ENCODE measurements at places on chromosomes 3 and 15.

DNA sequence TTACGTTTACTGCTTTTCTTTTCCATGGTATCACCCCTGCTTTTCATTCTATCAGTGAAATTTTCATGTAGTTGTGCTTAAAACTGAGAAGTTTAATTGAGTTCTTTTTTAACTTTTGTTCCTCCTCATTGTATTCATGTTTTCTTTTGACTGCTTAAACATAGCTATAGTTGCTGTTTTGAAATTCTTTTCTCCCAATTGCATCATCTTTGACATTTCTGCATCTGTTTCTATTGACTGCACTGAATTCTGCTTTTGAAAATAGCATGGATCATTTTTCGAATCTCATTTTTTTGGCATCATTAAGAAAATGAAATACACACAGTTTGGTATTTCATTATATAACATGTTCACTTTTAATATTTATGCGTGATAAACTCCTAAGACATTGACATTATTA is 694.9 kb downstream of the MECOM start:
- no peak for DNase-seq

GRCh38 chr3:134922866-134923265 is 127.8 kb downstream of the EPHB1 start:
- no peak for DNase-seq

GRCh38 chr15:87349181-87349580 is 907.4 kb downstream of the NTRK3 start:
- no peak for DNase-seq

- no peak for DNase-seq
Observed at GRCh38 chr3:172191629-172192028, 152.3 kb downstream of the FNDC3B start.

GRCh38 chr3:197227780-197228574 is 70.4 kb downstream of the DLG1 start:
- DNase-seq = no peak

DNA sequence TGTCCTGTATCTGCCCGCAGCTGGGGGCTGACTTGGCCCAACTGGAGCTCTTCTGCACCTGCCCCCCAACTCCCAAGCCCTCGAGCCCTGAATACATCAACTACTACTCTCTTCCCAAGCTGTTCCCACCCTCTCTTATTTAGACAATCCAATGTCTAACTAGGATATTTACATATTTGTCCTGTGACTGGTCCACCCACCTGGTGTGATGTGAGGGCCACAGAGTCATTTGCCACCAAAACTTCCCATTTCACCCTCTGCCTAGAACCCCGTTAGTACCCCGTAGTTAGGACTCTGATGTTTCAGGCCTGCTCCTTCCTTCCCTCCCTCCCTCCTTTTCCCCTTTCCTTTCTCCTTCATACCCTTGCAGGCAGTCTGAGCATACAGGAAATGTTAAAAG is 6.4 kb downstream of the CPLX3 start:
- DNase-seq = no peak

DNA sequence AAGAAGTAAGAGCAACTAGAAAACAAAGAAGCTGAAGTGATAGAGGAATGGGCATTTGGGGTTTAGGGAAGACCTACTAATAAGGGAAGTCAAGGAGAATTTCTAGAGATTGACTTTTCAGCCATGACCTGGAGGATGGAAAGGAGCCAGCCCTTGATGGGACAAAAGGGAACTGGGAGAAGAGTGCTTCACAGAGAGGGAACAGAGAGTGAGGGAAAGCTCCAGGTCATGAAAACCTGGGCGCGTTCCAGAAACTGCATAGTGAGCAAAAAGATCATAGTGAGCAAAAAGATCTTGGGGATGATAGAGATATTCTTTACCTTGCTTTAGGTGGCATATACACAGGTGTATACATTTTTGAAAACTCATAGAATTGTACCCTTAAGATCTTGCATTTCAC is 143.1 kb upstream of the NUDT16 start:
- DNase-seq = no peak

DNA sequence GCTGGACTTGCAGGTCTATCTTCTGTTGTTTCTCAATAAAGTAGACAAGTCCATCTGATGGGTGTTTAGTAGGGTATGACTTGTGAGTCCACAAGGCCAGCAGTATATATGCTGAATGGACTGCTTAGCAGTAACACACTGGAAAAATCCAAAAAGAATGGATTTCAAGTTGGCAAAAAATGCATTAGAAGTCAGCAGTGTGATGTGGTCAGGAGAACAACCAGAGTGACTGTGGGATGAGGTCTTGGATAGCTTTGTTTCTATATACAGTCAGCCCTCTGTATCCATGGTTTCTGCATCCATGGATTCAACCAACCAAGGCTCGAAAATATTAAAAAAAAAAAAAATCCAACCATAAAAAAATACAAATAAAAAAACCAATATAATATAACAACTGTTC is 55.8 kb downstream of the LPP start:
- DNase-seq = no peak

DNA sequence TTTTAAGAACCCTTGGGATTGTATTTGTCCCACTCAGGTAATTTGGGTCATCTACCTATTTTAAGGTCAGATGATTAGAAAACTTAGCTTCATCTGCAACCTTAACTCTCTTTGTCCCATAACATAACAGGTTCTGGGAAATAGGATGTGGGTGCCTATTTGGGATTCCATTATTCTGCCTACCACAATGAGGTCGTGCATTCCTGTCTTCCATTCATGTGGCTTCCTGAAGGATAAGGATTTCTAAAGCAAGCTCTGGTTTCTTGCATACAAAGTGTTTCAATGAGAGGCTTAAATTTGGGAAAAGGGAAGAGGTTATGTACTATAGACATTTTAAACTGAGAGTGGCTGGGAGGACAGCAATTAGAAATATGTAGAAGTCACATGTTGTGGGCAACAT is 190.3 kb downstream of the MCTP2 start:
- no peak for DNase-seq

- no peak for DNase-seq
Observed at GRCh38 chr3:194933465-194933864, 247.8 kb downstream of the FAM43A start.

GRCh38 chr15:31974154-31974794 is 56.0 kb upstream of the CHRNA7 start:
- DNase-seq = no peak

DNA sequence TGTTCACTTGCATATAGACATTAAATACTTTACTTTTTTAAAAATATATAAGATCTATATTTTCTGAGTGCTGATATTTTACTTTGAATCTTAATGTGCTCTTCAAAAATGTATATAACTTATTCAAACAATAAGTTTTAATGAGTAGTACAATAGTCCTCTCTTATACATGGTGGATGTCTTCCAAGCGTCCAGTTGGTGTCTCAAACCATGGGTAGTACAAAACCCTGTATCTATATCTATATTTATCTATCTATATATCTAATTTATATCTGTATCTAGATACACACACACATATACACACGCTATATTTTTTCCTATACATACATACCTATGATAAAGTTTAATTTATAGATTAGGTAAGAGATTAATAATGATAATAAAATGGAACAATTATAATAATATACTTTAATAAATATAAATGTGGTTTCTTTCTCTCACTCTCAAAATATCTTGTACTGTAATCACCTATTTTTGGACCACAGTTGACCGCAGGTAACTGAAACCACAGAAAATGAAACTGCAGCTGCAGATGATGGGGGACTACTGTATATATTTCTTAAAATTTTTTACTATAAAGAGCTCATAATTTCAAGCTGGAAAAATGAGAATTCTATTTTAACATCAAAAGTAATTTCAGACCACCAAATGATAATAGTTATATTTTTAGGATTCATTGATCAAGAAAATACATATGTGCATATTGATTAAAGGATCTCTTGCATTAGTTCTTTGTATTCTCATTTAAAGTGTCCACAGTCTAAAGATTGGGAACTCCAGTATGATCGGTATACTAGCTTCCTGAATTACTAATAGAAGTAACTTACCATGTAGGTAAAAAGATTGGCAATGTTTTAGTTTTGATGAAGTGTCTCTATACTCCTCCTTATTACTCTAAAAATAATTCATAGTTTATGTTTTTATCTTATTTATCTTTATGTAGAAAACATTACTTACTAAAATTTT is 215.1 kb upstream of the MLF1 start:
- no peak for DNase-seq

DNA sequence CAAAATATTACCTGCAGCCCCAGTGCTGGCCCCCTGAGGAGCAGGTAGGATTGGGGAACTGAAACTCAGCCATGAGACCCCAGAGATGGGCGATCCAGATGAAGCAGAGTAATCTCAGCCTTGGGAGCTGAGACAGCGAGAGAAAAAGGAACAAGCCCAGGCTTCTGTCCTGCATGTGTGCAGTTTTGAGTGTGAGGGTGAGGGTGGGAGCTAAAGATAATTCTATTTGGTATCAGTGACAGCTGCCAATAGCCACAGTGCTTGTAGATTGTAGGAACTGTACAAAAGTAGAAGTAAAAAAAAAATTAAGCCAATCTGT is 5.9 kb downstream of the ATP8B4 start:
- DNase-seq = no peak

GRCh38 chr3:26406636-26407035 is 215.9 kb upstream of the LRRC3B start:
- DNase-seq = no peak

DNA sequence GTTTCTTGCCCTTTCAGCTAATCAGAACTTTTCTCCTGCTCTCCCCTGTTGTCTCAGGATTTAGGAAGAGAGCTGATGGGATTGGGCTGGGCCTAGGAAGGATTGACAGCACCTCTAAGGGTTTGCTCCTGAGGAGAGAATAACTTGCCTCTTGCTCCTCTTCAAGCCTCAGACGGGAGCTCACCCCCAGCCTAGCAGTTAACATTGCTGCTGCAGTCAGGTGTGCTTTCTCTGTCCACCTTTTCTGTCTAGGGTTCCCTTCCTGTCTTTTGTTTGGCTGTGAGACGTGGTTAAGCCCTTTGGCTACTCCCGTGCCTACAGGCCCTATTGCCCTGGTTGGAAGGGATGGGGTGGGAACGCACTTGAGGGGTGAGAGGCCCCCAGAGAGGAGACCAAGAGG is 20.1 kb downstream of the TMEM108 start:
- DNase-seq = no peak

GRCh38 chr3:150933473-150933995 is 28.3 kb upstream of the MINDY4B start:
- no peak for DNase-seq

GRCh38 chr15:53328341-53328740 is 431.1 kb downstream of the WDR72 start:
- DNase-seq = no peak

DNA sequence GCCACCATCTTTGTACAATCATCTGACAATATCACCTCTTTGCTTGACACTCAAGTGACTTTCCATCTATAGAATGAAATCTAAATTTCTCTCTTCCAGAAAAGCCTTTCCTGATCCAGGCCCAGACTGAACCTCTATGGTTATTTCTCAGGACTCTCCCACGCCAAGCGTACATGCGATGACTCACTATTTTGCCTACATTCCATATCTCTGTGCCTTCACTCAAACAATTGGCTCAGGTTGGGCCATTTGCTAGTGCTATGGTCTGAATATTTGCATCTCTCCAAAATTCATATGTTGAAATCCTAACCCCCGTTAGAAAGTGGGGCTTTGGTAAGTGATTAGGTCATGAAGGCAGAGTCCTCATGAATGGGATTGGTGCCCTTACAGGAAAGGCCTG is 43.9 kb downstream of the ST3GAL6 start:
- DNase-seq = no peak

DNA sequence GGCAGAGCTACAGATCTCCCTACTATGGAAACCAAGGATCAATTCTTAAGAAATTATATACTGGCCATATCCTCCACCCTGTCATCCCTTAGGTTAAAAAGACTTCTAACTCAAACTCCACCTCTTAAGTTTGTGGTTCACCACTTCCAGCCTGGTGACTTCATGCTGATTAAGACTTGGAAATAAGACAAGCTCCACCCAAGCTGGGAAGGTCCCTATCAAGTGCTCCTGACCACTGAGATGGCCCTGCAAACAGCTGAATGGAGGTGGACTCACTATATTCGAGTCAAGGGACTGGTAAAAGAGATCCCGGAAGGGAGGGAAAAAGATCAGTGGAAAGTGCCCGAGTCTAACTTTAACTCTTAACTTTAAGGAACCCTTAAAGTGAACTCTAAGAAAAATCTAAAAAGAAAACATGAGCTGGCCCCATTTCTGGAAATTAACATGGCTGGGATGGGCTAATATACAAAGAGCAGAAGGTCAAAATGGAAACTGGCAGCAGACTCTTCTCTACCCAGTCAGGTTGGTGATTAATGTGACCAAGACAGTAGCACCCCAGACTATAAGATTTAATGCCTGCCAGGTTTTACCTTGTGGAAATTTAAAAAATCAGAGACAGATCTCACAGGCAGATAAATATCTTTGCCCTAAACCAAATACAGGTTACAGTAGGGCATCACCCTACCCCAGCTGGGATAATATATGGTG is 43.9 kb downstream of the PPCDC start:
- no peak for DNase-seq

- no peak for DNase-seq
Observed at GRCh38 chr3:108437439-108437838, 73.0 kb downstream of the MYH15 start.

GRCh38 chr3:115999001-115999585 is 375.8 kb downstream of the GAP43 start:
- no peak for DNase-seq

DNA sequence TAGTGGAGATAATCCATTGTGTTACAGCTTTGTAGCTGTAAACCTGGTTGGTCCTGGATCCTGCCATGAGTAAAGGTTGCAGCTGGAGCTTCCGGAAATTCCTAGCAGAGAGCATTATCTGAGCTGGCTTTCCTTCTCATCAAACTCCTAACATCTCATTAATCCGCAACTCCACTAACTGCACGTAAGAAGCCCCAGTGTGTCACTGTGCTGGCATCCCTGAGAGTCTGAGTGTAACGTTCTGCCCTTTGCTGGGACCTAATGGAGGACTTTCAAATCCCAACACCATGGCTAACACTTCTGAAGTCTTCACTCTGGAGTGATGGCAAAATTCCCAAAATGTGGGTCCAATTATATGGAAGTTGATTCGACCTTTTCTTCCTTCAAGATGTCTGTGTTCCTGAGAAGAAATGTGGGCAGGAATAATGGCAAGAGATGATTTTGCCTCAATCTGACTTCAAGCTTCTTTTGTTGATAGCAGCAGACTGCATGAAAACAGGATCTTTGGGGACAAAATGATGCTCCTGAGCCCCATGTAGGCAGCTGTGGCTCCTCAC is 9.6 kb upstream of the TRPM1 start:
- DNase-seq = no peak

All from activated T-cell treated with anti-CD3 and anti-CD28 coated beads for 4 hours (primary cell).